ENCODE measurements at places on chromosomes 12 and 14.
A peak's percentile ranks its signal among the peaks of the same experiment; 100 is the strongest.

DNA sequence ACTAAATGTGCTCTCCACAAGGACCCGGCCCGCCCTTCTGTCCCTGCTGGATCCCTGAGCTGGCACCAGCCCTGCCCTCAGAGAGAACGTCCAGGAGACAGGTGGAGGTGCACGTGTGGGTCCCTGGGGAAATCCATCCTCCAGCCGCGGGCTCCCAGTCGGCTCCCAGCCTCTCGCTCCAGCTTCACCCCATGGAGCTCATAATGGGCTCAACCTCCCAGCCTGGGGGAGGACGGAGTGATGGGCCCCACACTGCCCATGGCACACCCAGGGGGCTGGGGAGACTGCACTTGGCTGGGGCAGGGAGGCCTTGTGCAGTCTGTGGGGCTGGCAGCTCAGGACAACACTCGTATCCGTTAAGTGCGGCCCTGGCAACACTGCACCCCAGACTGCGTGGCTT is 250.5 kb downstream of the TMEM121 start:
- DNase-seq = no peak

- no peak for DNase-seq
Observed at GRCh38 chr14:94655169-94655710, 43.0 kb downstream of the SERPINA3 start.

GRCh38 chr12:22658214-22658613 is 33.2 kb downstream of the ETNK1 start:
- DNase-seq = peak; percentile 76

GRCh38 chr12:68806488-68807237 is 1.3 kb upstream of the MDM2 start:
- DNase-seq = no peak

- no peak for DNase-seq
Observed at GRCh38 chr14:55207832-55208231, 16.4 kb upstream of the DLGAP5 start.

DNA sequence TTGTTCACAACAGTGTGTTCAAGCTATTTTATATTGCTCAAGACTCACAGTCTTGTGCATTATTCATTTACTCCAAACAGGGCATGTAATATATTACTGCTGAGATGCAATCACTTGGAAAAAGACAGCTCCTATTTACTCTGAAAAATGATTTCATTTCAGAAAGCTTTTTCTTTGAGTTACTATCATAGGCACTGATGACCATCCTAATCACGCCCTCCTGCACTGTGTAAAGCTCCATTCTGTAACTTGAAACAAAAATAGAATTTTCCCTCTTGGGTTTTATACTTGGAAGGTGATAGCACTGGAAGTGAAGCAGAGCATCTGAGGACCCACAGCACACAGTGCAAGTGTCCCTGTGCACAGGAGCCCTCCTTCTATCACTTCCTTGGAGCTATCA is 55.6 kb downstream of the RTN1 start:
- DNase-seq = no peak

DNA sequence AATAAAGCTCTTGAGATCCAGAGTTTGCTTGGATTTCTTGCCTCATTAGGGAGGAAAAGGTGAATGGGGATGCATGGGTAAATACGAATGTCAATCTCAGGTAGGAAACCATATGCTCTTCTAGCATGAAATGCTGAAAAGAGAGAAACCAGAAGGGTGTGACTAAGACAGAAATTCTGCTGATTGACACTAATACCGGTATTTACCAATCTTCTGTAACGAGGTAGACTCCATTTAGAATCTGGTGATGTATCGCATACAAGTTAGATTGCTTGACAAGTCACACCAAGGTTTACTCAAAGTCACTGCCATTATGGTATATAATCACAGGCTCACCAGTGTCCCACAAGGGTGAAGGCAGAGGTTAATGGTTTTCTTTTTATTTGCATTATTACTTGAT is 337.9 kb downstream of the NRXN3 start:
- no peak for DNase-seq

GRCh38 chr14:88251650-88252049 is 71.4 kb downstream of the KCNK10 start:
- DNase-seq = no peak

DNA sequence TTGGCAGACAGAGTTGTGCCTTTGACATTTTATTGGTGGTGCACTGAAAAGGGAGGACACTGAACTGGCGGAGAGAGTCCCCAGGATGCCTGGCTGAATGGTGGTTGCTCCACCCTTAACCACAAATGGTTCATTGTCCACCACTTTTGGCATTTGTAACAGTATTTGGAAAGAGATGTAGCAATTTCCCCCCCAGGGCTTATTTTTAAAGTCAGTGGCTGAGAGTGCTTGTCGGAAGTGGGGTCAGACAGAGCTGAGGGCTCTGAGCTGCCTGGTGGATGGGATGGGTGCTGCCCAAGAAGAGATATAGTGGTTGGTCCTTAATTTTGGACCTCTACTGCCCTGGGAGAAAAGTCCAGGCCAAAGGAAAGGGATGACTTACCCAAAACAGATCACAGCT is 31.5 kb upstream of the FGF6 start:
- DNase-seq = no peak
